Muscle of leg (tissue), 16 donors: ENCODE measurements at places on chromosomes 7 and 10.

- peak; percentile 20 for DNase-seq
These were observed 27.4 kb upstream of the PSAP start for GRCh38 chr10:71878327-71879034.

DNA sequence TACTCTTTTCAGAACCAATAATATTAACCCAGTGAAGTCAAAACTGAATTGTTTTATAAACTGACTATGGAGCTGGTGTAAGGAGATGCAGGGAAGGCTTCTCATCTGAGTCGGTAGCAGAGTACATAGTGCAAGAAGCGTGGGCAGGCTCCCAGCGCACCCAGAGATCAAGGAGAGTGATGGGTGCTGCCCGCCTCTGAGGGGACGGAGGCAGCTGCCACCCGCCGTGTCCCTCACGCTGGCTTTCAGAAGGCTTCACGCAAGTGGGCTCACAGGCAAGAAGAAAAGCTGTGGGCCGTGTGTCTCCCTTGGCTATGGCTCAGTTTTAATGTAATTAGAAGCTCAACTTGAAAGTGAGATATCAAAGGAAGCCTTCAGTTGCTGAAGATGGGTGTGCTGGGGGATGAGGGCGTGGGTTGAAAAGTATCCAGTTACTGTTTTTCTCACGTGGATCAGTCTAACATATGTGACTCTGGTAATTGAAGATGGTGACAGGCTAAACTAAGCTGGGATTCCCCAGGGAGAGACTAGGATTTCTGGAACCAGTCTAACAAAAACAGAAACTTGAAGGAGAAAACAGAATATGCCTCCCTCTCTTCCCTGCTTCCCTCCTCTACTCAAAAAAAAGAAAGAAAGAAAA, 159.9 kb downstream of the MGMT start:
- DNase-seq, result peak; percentile 69

DNA sequence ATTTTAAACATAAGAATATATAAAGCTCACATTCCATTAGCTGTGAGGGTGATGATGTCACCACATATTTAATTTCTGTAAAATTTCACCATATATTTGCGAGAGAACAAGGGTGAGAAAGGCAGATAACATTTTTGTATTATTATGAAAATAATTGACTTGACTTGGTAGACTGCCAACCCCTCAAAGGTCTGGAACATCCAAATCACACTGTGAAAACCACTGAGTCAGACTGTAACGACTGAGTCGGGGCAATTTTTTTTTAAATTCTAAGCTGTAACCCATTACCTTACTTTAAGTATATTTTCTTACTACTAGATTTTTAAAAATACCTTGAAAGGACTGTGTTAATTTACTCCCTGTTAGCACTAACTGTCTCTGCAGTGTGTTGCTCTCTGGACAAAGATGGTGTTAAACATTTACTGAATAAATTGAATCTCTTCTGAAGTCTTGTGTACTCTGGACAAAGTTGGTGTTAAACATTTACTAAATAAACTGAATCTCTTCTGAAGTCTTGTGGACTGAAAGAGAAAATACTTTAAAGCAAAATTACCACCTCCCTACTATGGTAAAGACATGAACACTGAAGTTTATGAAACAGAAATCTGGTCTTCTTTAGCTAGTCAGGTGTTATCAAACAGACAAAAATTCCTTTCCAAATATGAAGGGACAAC, 14.1 kb downstream of the PDZD8 start:
- no peak for DNase-seq

DNA sequence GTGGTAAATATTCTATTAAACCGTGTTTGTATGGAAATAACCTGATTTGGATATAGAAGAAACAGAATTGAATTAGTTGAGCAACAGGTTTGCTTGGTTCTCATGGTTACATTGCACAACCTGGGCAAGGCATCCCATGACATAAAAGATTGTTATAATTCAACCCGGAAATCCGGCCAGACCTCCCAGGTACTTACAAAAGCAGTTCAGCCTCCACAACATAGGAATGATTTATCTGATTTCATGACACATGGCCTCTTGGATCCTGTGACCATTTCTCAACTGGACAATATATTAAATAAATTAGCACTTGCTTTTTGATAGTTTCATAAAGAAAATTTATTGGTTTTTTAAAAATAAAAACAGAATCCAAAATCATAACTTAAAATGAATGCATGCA, 55.1 kb upstream of the PTPN12 start:
- DNase-seq, result no peak

- no peak for DNase-seq
These were observed 108.0 kb upstream of the KMT2E start for GRCh38 chr7:104906032-104906431.

DNA sequence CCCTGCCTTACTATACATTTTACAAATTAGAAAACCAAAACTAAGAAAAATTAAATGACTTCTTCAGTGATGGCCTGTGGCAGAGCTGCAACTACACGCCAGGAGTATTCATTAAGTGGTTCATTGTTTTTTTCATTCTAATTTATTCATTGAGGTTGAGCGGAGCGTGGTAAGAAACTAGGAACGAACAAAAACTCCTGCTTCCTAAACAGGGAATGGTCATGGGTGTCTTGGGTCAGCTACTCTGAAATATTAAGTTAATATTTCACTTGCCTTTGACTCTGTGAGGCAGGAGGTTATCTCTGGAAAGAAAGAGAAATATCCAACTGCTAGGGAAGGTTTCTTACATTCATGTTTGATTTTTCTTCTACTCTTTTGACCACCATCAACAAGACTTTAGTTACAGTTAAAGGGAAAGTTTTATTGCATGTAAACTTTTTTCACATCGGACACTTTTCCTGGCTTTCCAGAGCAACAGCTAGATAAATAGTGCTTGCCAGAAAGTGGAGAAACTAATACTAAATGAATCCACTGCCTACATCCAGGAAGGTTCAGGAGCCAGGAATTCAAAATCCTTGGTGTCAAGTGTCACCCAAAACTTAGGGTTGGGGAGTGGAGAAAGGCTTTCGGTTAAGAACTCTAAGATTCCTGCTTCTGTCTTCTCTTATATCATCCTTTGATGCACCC, 896 bp upstream of the GNG11 start:
- peak; percentile 71 for DNase-seq

DNA sequence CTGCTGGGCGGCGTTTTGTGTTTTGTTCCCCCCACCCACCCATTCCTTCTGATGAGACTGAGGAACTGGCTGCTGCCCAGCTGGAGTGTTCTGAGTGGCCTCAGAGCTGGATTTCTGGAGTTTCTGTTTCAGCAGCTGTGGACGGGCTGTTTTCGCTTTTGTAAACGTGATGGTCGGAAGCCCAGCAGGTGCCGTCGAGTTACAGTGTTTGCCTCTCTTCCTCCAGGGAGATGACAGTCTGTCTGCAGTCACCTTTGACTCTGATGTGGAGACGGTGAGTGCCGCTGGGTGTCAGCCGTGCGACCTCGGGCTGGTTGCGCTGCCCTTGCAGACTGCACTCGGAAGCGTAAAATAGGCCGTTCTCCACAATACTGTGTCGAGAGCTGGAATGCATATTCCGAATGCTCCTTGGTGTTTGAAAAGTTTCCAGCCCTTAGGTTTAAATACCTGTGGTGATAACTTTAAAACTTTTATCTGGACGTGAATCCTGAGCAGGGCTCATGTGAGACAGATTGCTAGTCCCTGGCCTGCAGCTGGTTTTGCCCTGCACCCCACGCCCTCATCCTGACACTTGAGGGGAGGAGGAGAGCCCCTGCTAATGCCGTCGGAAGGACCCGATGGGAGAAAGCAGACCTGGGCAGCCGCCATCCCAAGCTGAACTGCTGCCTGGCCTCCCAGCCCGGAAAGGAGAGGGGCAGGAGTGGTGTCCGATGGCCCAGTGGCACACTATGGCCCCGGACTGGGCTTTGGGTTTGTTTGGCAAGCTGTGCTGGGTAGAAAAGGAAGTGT, 8.3 kb downstream of the IQCE start:
- DNase-seq, result peak; percentile 86

- DNase-seq, result no peak
These were observed 143.5 kb upstream of the ASAH2 start for GRCh38 chr10:50394832-50395231.

- DNase-seq, result no peak
These were observed 518.0 kb downstream of the XPNPEP1 start for GRCh38 chr10:109405338-109405737.

DNA sequence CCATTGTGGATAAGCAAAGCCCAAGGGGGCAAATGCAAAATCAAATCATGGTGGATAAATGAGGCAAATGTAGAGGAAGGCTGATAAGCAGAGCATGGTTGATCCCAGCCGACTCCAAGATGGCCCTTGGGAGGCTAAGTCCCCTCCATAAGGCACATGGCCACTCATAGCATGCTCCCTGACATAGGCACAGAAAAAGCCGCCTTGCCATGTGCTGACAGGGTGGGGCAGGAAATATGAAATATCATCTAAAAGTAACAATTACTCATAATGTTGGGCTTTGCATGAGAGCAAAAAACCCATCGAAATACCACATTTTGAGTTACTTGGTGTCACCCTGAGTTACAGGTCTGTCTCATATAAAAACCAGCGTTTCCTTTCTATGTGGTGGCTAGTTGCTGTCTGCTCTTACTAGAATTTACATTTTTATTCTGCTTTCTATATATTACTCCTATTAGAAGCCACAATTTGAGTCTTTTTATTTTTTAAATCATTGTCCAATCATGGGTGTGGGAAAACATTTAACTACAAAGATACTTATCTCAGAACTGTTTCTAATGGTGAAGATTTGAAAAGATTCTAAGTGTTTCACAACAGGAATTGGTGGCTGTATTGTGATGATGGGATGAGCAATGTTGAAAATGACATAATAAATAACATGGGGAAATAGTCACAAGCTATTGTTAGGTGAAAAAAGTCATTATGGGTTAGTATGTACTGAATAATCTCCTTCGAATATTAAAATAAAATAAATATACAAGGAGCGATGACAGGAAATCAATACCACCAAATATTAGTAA, 102.7 kb downstream of the CUBN start:
- DNase-seq, result no peak

GRCh38 chr7:3953133-3953532, 652.1 kb downstream of the SDK1 start:
- DNase-seq, result no peak

GRCh38 chr10:123549761-123550454, 116.2 kb upstream of the GPR26 start:
- DNase-seq, result no peak

DNA sequence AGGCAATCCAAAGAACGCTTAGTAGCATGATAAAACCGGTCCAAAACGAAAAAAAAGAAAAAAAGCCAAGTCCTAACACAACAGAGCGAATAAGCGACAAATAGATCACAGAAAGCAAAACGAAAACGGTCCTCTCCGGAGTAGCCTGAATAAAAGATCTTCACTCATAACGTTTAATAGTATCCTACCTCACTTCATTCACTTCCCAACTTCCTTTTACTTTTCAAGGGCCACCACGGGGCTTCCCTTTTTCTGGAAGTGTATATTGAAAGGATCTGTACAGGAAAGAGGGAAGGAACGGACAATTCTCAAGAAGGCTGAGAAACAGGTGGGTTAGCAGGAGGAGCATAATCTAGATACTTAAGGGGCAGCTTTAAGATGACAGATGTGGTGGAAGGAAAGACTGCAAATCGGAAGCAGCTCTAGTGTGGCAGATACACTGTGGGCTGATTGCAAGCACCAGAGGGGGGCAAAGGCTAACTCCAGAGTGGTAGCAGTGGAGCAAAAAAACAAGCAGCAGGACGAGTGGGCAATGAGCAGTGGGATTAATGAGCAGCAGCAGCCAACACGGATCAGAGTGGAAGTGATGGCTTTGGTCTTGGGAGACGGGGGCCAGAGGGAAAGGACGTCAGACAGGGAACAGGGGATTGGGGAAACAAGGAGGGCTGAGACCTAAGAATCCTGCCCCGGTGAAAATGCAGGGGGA, 866 bp downstream of the CNOT4 start:
- peak; percentile 51 for DNase-seq

DNA sequence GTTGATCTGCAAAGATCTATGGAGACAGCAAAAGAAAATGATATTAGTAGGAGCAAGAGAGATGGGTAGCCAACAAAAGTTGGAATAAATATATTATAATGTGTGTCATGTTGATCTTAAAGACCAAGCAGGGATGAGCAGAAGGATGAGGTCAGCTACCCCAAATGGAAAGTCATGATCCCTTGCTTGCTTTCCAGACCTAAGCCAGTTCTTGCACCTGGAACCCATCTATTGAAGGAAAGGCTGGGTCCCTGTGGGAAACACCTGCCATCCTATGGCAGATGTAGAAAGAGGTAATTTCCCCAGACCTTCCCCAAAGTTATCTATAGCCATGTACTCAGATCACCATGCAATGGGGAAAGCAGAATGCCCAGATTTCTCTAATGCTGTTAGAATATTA, 52.5 kb downstream of the LYZL2 start:
- DNase-seq, result peak; percentile 86

- DNase-seq, result no peak
These were observed 484.0 kb upstream of the GALNT17 start for GRCh38 chr7:70647801-70648498.

DNA sequence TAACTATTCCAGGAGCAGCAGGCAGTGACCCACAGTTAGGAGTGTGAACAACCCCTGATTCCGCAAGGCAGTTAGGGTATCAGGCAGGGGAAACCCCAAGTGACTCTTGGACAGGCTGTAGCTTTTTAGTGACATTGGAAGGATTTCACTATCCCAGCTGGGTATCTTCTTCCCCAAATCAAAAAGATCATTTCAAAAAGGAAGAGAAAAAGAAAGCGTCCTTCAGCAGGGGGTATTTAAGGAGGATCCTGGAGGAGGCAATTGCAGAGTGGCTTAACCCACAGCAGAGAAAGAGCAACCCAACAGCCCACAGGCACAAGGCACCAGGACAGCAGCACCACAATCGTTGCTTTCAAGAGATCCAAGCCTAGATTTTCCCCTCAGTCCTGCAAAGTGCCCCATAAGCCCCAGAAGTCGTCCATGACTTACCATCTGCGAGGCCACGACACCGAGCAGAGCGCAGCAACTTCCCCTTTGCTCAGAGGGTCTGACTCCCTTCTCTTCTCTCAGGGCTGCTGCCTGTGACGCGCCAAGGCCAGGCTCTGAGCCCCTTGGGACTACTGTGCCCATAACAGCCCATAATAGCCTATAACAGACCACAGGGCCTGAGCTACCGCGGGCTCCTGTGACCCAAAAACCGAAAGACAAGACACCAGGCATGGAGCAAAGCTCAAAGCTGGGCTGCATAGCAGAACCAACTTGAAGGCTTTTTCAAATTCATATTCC, 19.8 kb downstream of the PIK3AP1 start:
- peak; percentile 22 for DNase-seq

GRCh38 chr7:118711688-118712087, 487.2 kb downstream of the ANKRD7 start:
- peak; percentile 7 for DNase-seq
